ENCODE measurements at places on chromosomes 7 and 10. TPM values are rescaled to one million over a fixed set of nuclear protein-coding genes. Genes with fewer than 3 reads are reported as not detected.

The SEPHS1 gene
- 57.6 TPM for total RNA-seq

DNA sequence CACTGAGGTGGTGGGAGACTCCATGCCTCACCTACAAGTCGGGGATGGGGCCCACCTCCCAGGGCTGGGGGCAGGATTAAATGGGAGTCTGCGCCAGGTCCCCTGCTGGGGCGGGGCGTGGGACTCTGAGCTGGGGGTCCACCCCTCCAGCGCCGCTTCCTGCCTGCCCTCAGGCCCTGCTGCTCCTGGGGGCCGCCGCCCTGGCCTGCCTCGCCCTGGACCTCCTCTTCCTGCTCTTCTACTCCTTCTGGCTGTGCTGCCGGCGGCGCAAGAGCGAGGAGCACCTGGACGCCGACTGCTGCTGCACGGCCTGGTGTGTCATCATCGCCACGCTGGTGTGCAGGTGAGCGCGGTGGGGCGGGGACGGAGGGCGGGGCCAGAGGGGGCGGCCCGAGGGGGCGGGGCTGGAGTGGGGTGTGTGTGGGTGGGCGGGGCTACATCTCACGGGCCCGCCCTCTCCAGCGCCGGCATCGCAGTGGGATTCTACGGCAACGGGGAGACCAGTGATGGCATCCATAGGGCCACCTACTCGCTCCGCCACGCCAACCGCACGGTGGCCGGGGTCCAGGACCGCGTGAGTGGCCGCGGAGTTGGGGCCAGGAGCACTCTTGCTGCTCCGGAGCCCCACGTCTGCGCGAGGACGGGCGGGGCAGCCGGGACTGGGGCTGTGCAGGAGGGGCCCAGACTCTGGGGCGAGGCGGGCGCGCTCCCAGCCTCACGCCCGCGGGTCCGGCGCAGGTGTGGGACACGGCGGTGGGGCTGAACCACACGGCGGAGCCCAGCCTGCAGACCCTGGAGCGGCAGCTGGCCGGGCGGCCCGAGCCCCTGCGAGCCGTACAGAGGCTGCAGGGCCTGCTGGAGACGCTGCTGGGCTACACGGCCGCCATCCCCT is 15.1 kb downstream of the TTYH3 start:
- DNase-seq, result no peak

DNA sequence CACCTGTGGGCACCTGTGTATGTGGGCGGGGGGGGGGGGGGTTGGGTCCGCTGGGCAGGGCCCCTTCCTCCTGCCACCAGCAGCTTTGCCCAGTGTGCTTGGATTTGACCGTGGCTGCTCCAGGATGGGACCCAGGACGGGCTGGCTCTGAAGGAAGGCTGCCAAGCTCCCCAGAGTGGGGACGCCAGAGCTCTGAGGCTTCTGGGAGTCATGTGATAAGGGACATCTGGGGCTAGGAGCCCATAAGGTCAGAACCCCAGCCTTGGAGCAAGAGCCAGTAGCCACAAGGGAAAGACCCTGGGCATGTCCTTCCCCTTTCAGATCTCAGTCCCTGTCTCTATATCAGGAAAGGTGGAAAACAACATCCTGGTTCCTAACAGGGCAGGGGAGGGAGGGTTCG is 21.8 kb upstream of the AMZ1 start:
- no peak for DNase-seq

GRCh38 chr7:44400033-44400511 is 74.7 kb upstream of the CAMK2B start:
- DNase-seq, result no peak

GRCh38 chr10:26274391-26274790 is 57.8 kb downstream of the GAD2 start:
- no peak for DNase-seq

DNA sequence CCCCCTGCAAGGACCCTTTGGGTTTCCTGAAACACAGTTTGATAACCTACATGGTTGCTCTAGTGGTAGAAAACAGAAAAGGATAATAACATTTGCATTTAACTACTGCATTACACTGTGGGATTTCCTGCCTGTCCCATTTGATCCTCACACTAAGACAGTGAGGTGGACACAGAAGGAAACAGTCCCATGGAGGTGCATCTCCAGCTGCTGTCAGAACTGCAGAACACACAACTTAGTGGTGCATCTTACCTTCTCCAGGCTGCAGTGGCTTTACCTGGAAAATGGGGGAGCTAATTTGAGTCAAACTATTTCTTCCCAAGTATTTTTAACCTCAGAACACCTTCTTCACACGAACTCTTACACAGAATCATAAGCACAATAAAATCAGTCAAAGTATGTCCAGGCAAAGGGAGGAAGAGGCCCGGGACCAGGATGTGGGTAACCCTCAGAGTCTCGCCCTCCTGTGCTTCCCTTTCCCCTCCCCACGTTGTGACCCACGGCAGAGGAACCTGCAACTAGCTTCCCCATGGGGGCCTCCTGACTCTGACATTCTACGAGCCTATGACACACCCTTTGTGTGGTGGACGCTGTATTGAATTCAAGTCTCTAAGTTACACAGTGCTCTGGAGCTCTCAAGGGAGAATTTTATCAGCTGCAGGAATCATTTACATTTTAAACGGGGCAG is 33.7 kb downstream of the SCRN1 start:
- DNase-seq, result peak; percentile 33

- DNase-seq, result no peak
Observed at GRCh38 chr7:140249036-140249806, 72.4 kb upstream of the KDM7A start.

The HOXA10 gene
- not detected for total RNA-seq

The UCMA gene
- not detected for total RNA-seq

GRCh38 chr10:31896968-31897384 is 31.7 kb downstream of the ARHGAP12 start:
- DNase-seq, result no peak

DNA sequence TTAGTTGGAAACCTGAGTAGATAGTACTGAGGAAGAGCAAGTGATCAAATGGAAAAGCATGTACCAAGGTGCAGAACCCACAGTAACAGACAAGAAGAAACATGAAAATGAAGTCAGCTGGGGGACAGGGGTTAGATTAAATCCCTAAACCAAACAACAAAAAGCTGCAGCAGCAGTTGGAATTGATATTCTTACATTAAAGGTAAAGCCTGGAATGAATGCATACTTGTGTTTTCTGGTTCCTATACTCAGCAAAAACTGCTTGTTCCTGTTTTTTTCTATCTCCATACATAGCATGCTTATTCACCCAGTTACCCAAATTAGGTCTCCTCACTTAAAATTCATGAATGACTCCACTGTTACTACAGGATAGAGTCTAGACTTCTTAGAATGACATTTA is 92.4 kb downstream of the TPST1 start:
- DNase-seq, result no peak

The FAM180A gene
- total RNA-seq, result not detected

DNA sequence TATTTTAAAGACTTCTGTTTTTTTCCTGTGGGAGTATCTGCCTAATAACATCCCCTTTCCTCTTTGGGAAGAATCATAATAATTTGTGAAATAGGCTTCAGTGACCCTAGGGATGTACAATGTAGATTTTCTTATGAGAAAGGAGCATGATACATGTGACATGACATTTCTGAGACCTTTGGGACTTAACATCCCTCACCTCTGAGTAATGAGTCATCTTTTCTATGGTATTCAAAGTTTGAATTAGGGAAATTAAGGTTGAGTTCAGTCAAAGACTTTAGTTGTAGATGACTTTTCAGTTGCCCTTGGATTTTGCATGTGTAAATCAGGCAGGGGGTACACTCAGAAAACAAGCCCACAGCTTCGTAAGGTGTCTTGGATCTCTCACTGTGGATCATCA is 14.3 kb downstream of the GRK5 start:
- no peak for DNase-seq

GRCh38 chr7:88546808-88547207 is 212.7 kb upstream of the ZNF804B start:
- DNase-seq, result peak; percentile 20

DNA sequence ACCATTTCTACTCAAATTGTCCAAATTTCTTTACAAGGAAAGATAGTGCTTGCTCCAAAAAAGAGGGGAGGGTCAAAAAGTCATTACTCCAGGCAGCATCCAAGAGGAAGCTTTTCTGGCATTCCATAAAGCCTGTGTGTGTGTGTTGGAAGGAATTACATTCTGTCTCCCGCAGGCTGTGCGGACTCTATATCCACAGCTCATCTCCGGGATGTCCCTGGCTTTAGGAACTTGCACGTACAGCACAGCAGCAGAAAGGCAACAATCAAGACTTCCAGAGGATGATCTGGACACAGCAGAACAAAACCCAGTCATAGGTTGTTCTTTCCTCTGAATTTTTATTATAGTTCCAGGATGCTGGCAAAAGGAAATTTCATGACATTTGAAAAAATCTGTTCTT is 94.8 kb downstream of the ITIH5 start:
- no peak for DNase-seq

The MINDY4 gene
- total RNA-seq, result 1.6 TPM
